ENCODE measurements at places on chromosomes 12 and 14.

DNA sequence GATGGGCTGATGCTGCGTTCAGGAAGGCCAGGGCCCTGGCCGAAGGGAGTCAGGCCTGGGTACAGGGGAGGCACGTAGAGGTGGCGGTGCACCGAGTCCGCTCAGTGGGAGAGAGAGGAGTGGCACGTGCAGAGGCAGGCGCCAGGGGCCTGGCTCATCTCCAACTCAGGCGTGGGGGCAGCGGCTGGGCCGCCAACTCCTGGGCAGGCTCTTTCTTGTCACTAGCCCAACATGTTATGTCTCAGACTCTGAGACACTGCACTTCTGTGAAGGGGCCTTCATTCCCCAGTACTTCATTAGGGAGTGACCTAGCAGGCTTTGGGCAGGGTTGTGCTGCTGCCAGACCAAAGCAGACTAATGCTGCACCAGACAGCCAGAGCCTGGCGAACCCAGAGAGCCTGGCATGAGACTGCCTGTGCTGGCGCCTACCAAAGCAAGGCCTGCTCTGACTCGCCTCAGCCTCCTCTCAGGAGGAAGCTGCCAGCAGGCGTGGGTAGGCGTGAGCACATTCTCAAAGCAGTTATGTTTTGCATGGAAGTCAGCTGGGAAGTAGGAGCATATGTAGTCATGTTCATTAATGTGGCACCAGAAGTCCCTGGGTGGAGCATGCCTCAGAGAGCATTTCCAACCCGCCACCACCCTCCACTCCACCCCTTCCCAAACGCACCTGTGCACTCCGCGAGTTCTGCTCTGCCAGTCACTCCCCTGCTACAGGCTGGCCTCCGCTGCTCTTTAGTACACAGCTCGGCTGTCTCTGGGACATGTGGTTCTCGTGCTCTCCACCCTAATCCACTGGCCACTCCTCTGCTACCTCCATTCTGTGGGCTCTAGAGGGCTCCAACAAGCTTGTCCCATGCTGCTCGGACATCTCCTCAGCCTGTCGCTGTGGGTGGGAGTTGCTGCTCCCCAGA is 9.7 kb downstream of the CKB start:
- peak; percentile 71 for DNase-seq

GRCh38 chr12:95300286-95300685 is 82.7 kb downstream of the VEZT start:
- no peak for DNase-seq

- DNase-seq = no peak
Measured at GRCh38 chr12:5348491-5348890, 83.4 kb upstream of the NTF3 start.

DNA sequence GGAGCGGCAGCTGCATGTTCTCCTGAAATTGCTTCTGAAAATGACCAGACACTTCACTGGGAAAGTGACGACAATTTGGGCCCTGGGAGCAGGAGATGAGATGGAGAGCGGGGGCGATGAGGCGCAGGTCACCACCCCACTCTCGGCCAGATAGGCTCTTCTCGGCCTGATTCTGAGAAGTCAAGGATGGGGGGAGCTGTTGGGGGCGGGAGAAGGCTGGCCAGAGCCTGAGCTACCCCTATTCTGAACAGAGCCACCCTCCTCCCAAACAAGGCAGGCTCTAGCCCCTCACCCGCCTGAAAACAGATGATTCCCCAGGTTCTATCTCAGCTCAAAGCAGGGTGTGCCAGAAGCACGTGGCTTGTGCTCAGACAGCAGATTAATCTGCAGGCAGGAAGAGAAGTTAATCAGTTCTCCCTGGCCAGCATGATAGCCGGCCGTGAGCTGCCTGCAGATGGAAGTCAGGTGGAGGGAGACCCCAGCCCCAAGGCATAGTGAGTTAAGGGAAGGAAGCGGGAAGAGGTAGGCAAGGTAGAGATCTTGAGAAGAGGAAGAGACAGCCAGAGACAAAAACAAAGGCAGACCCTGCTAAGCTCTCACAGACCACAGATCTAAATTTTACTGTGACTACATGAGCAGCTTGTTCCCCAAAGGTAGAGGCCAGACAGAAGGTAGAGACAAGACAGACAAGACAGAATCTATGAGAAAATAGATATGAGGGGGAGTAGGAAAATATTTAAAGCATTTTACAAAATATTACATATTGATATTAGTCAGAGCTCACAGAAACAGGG is 10.9 kb upstream of the TAC3 start:
- DNase-seq = peak; percentile 31

DNA sequence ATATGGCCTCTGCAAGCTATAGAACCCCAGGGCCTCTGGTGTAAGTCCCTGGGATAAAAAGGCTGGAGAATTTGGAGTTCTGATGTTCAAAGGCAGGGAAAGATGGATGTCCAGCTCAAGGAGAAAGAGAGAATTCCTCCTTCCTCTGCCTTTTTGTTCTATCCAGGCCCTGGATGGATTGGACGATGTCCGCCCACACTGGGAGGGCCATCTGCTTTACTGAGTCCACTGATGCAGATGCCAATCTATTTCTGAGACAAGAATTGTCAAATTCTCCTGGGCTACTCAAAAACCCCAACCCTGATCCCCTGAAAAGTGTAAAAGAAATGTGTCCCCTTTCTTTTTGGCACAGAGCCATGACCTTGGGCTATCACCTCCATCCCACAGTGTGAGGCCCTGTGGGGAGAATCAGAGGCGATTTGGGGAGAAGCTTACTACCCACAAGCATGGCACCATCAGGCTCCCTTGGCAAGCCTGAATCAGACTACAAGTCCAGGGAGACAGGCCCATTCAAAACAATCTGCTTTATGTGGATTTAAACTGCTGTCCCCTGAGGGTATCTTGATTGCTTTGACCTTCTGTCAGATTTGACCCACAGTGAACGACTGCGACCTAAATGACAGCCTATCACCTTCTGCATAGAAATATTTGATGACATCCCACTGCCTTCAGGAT is 334.0 kb downstream of the NUAK1 start:
- DNase-seq = no peak

- no peak for DNase-seq
Measured at GRCh38 chr14:44778604-44779003, 183.1 kb downstream of the KLHL28 start.

GRCh38 chr12:96422192-96422591 is 22.0 kb upstream of the CDK17 start:
- DNase-seq = no peak

DNA sequence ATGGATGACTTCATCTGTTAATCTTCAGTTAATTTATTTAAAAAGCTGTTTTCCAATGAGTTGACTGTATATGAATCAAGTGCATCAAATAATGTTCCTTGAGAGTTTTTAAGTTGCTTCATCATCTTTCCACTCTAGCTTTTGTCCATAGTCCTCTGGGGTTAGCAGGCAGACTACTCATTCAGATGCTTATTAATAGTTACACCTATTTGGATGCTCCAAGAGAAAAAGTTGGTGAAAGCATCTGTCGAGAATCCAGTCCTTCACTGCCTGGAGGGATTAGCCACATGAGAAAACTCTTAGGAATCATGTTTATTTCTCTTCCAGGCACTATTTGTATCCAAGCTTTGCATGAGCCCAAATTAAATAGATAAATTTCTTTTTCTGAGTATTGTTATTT is 70.2 kb downstream of the DACT1 start:
- DNase-seq = no peak

DNA sequence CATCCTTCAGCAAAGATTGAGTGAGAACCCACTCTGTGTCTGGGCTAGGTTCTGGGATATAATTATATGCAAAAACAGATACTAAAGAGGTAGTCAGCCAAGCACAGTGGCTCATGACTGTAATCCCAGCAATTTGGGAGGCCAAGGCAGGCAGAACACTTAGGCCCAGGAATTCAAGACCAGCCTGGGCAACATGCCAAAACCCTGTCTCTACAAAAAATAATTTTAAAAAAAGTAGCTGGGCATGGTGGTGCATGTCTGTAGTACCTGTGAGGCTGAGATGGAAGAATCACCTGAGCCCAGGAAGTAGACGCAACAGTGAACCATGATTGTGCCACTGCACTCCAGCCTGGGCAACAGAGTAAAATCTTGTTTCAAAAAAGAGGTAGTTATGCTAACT is 237.5 kb upstream of the HMGA2 start:
- no peak for DNase-seq

GRCh38 chr12:130642856-130643255 is 73.2 kb downstream of the RIMBP2 start:
- no peak for DNase-seq

- DNase-seq = no peak
Measured at GRCh38 chr12:124601706-124602105, 34.3 kb upstream of the NCOR2 start.

DNA sequence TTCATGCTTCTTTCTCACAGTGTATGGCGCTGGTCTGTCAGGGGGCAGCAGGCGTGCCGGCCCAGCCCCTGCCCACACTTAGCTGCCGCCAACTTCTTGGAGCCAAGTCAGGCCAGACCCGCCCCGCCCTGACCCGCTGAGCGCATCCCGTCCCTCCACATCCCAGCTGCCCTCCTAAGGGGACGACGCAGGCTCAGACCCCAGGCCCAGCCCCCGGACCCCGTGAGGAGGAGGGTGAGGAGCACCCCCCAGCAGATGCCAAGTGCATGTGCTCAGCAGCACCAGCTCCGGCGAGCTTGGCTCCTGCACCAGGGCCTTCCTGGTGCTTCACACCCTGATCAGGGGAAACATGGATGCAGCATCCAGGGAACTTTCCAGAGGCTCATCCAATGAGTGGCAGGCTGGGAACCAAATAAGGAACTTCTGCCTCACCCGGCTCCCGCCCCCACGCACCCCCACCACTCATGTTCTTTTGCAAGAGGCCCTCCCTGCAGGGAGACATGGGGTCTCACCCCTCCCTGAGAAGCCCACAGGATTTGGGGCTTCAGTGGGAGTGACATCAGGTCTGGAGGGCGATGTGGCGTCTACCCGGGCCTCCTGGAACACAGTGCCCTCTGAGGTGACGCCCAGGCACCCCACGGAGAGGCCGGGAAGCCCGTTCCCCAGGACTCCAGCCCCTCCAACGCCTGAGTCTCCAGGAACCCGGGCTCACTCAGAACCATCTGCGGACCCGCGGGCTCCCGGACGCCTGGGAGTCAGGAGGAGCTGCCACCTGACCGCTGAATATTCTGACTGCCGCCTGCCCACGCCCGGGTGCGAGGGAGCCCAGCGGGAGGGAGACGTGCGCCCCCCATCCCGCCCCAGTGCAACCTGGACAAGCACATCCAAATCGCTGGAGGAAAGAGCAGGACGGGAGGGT is 70.0 kb upstream of the GALNT9 start:
- no peak for DNase-seq

- no peak for DNase-seq
Measured at GRCh38 chr12:27505761-27506160, 18.2 kb upstream of the PPFIBP1 start.

GRCh38 chr12:121430833-121431415 is 31.0 kb downstream of the RNF34 start:
- no peak for DNase-seq

Data from BE2C (cell line).